ENCODE measurements at places on chromosomes 7 and 10.

- no peak for DNase-seq
Measured at GRCh38 chr7:123979876-123980275, 53.0 kb downstream of the TMEM229A start.

DNA sequence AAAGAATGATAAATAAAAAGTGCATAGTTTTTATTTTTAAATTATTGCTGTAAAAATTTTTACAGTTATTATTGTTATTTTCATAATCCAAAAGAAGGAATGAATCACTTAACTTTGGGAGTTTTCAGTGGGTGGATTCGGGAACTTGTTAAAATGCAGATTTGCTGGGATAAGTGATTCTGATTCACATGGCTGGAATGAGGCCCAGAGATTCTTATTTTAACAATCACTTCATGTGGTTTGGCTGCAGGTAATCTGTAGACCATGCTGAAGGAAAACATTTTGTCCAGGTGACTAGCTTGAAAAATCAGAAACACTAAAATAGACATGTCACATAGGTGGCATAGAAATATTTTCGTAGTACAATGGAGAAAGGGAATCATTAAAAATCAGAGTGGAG is 13.9 kb downstream of the CROT start:
- DNase-seq = no peak

- no peak for DNase-seq
Measured at GRCh38 chr7:423312-424260, 96.1 kb downstream of the PDGFA start.

DNA sequence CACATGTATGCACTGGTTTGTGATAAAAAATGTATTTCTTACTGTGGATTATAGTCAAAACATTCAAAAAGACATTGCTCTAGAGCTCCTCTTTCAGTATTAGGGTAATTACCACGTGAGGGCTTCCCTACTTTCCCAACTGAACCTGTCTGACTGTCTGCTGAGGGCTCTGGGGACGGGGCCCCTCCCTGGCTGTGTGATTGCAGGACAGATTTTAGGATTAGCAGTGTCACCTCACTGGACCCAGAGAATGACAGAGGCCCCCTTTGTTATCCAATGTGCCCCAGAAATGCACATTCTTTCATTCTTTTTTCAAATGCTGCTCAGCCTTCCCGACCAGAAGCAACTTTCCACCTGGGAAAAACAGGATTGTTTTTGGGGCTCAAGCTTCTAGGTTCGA is 43.6 kb upstream of the MXI1 start:
- no peak for DNase-seq

GRCh38 chr10:64863836-64864235 is 1342.6 kb downstream of the REEP3 start:
- DNase-seq = no peak

DNA sequence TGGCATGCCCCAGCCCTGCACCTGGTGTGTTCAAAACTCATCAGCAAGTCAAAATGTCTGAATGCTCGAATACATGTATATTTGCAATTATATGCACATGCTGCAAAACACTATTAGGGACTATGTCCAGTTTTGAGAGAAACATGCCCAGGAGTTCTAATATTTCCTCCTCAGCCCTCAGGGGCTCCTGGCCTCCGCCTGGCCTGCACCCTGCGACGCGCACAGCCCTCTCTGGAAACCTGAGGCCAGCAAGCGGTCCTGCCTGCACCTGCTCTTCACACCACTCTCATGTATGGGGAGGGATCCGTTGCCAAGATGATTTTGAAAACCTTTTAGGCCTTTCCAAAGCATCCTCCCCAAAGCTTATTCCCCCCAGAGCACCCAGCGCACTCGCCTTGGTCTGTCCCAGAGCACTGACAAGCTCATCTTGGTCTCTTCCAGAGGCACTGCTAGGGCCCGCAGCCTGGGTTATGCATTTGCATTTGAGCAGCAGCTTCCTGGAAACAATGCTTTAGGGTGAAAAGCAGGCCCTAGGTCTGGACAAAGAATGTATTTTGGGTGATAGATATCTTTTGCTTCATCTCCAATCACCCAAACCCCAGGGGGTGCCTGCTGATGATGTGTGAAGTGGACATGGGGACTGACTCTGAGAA is 22.6 kb upstream of the CNPY1 start:
- DNase-seq = no peak

DNA sequence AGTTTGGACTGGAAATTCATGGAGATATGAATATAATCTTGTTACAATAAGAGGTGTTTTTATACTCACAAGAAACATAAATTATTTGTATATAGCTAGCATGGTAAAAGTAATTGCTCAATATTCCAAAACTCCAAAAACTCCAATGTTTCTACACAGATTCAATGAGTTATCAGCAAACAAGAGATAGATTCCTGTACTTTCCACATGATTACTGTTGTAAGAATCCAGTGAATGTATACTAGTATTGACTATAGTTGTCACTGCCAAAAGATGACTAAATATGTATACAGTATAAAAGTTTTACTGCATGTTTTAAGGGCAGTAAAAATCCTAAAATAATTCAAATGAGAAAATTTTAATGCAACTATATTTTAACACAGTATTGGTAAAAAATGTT is 10.7 kb downstream of the ATOH7 start:
- no peak for DNase-seq

DNA sequence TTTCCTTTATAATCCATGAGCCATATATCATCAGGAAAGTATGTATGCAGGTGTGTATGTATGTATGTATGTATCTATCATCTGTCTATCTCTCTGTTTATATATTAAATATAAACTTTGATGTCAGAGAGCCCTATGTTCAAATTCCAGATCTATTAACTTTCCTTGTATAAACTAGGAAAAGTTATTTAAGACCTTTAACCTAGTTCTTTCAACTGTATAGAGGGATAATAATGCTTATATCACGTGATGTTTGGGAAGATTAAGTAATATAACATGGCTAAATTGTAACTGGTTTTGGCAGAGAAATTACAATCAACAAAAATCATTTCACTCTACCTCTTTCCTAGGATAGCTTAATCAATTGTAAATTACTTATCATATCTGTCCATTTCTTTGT is 628.3 kb upstream of the IGFBP3 start:
- no peak for DNase-seq

GRCh38 chr7:64651632-64652165 is 14.2 kb upstream of the ZNF107 start:
- DNase-seq = no peak

GRCh38 chr7:1706381-1706720 is 36.3 kb downstream of the ELFN1 start:
- DNase-seq = no peak

DNA sequence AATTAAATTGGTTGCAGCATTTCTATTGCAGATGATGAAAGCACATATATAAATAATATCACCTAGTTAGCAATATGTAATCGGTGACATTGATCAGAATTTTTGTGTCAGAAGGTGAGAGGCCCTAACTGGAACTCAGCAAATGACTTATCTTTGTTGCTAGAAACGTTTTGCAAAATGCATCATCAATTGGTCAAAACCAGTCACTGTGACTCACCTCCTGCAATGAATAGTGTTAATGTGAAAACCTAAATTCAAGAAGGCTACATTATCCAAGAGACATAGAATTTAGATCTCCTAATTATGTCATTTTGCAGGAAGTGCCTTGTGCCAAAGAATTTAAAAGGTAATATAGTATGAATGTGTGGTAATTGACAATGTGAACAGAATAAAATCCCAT is 9.8 kb upstream of the PNLIPRP3 start:
- DNase-seq = no peak

DNA sequence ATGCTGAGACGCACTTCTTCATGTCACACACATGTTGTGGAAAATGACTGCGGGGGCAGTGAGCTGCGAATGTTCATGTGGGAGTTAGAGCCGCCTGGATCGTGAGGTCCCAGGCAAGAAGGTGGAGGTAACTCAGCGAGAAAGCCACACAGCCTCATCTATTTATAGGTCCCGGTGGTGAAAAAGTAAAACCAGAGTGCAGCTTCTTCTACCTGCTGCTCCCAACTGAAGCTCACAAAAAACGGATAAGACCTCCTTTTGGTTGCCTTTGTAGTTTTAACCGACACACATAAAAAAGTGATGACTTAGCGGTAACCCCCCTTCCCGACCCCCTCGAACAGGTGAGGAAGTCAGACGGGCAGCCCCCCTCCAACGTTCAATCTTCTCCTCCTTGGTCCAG is 276.9 kb downstream of the GATA3 start:
- no peak for DNase-seq

GRCh38 chr7:134446446-134446845 is 12.5 kb downstream of the AKR1B1 start:
- no peak for DNase-seq

GRCh38 chr7:93218997-93219827 is 7.1 kb downstream of the HEPACAM2 start:
- DNase-seq = no peak

DNA sequence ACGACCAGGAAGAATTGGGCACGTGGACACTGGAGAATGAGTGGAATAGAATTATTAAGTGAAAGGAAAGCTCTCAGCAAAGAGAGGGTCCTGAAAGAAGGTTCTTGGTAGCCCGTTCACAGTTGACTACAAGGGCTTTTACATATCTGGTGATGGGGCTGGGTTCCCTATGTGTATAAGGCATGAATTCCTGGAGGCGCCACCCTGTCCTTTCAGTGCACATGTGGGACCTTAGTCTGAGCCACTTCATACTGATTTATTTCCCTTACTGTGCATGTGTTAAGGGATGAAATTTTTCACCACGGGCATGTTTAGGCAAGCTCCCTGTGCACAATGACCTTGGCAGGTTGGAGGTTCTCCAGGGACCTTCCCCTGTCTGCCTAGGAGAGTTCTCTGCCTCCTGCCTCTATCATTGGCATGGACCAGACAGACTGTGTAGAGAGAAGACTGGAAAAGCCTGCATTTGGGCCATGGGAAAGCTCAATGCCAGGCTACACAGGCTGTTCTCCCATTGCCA is 145.9 kb upstream of the ITGB1 start:
- DNase-seq = no peak

- DNase-seq = no peak
Measured at GRCh38 chr7:113664867-113665266, 253.9 kb downstream of the PPP1R3A start.

DNA sequence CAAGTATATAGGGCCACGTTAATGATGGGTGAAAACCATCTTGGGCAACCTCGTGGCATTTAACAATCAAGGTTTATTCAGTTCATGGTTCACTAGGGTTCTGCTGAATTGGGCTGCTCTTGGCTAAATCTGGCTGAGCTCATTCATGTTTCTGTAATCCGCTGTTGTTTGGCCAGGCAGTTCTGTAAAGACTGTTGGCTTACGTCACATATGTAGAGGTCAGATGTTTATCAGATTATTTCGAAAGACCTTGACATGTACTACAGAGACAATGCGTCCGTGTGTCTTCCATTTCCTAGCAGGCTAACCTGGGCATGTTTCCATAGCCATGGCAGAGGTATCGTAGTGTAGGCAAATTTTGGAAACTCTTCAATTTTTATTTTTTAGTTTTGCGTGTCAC is 190.0 kb upstream of the ZWINT start:
- no peak for DNase-seq

- DNase-seq = no peak
Measured at GRCh38 chr10:43371418-43371817, at the start of gene FXYD4. FXYD4 (plus strand) TSS chr10:43371636; CDS start chr10:43373747, 2,111 bp downstream.

DNA sequence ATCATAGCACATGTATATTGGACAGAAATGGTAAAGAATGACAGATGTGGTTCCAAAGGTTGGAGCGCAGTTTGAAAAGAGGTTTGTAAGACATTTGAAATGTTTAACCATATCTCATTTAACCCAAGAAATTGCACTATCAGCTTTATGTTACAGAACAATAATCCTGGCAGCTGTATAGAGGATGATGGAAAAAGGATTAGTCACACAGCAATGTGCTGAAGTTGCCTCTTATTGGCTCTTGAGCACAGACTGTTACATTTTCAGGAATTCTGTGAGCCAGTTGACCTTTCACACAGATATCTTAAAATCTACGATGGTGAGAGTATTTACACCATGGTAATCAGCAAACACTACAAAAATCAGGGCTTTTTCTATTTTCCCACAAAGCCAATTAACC is 3.9 kb downstream of the COG5 start:
- DNase-seq = no peak

DNA sequence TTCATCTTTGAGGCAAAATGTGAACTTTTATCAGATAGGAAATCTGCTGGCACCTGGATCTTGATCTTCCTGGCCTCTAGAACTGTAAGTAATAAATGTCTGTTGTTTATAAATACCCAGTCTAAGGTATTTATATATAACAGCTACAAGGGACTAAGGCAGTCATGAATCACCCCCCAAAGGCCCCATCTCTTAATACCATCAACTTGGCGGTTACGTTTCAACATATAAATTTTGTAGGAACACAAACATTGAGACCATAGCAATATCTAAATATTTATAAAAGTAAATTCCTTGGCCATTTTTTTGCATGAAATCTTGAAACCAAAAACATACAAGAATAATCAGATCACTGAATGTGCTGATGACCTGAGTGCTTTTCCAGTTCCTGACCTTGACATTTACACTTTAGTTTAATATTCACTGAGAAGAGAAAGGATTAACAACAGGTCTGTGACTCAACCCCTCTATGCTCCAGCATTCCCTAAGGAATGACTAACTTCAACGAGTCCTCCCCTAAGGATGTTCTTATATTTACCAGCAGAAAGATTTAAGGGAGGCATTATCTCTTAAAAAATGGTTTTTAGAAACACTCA is 1438.5 kb upstream of the CELF2 start:
- DNase-seq = no peak

DNA sequence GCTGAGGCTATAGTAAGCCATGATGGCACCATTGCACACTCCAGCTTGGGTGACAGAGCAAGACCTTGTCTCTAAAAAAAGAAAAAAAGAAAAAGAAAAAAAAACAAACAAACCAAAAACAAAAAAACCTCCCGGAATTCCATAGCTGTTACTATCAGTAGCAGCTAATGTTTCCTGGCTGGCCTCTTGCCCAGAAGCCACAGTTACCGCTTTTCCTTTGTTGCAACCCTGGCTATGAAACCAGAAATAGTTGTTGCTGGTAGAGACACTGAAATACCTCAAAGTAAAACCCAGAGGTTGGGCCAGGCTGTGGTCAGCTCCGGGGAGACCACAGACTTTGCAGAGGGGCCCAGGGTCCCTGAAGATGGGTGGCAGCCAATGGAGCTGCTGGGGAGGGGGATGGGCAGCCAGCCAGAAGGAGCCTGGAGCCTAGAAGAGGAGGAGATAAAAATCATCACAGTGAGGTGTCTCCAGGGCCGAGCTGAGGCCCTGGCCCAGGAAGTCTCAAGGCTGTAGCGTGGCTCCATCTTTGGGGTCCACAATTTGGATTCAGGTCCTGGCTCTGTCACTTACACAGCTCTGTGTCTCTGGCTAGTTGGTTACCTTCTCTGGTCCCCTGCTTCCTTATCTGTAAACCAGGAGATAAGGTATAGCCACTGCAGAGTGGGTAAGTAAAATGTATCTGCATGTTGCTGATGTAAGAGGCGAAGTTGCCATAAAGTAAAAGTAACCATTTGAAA is 3.4 kb upstream of the CHST12 start:
- DNase-seq = no peak

- DNase-seq = no peak
Measured at GRCh38 chr10:34102893-34103506, 712.1 kb downstream of the PARD3 start.

GRCh38 chr10:110387983-110388686 is 83.4 kb upstream of the SMNDC1 start:
- peak; percentile 59 for DNase-seq

GRCh38 chr10:93413252-93413689 is 68.9 kb downstream of the MYOF start:
- no peak for DNase-seq

- DNase-seq = no peak
Measured at GRCh38 chr10:23310404-23310803, 34.2 kb downstream of the C10orf67 start.

GRCh38 chr10:121509112-121509511 is 89.1 kb downstream of the FGFR2 start:
- no peak for DNase-seq
